Fibroblast of lung (primary cell): ENCODE measurements at places on chromosomes 6 and 20.

GRCh38 chr20:4775322-4776078, 53.8 kb downstream of the PRND start:
- no peak for DNase-seq

GRCh38 chr20:5357946-5358345, 41.2 kb upstream of the PROKR2 start:
- DNase-seq, result no peak

GRCh38 chr6:150229436-150230163, 86.8 kb downstream of the PPP1R14C start:
- peak; percentile 76 for DNase-seq

- DNase-seq, result no peak
Measured at GRCh38 chr20:51016521-51016920, 6.4 kb downstream of the KCNG1 start.

DNA sequence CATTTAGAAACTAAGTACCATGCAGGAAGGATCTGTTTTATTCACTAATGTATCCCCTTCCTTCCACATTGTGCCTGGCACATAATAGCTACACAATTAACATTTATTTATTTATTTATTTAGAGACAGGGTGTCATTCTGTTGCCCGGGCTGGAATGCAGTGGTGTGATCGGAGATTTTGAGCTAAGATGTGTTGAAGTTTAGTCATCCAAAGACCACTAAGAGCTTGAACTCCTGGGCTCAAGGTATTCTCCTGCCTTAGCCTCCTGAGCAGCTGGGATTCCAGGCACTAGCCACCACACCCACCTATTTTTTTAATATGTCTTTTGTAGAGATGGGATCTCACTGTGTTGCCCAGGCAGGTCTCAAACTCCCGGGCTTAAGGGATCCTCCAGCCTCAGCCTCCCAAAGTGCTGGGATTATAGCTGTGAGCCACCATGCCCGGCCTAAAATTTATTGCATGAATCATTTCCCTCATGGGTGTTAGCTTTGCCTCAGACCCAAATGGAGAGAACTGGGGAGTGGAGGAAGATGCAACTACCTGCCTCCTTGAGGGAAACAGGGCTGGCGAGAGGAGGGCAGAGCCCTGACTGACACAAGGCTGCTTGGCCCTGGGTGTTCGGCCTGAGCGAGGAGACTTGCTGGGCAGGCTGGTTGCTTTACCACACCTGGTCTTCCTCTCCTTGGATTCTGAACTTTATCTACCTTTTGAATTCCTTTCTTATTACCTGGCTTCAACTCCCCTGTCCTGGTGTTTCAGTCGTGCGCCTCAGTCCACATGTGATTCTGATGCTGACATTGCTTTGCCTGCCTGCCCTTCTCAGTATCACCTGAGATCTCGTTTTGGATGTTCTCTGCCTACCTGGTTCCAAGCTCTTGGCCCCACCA, 1.7 kb upstream of the DYNLT1 start:
- no peak for DNase-seq

GRCh38 chr6:152391179-152391880, 245.8 kb downstream of the SYNE1 start:
- no peak for DNase-seq
